ENCODE measurements at places on chromosomes 5 and 9.

DNA sequence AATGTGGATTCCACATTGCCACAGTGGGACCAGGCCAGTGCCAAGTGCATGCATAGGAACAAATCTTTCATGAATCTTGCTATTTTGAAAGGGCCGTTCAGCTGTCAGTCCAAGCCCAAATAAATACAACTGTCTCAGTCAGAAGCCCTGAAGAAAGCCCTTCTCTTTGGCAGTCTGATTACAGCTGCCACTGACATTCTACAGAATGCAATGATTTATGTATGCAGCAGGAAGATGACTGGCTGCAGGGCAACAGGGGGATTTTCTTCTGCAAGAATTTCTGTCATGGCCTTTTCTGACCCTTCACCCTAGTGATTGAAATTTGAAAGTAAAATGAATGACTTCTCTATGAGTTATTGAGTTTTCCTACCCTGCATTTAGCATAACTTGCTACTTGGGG, 86.7 kb upstream of the FER start:
- no peak for DNase-seq

DNA sequence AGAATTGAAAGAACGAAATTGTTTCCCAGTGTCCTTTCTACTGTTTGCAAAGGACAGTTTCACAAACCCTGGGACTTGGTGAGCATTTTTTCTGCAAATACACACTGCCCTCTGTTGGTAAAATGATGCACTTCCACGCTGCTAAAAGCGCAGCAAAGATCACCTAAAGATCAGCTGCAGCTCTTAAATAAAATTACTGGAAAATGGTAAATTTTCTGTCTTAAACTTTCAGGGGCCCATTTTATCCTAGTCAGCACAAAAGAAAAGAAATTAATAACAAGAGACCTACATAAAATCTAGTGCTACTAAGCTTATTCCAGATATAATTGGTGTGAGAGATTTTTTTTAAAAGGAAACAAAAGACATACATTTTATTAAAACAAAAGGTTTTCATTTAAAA, 566.0 kb downstream of the CAAP1 start:
- peak; percentile 39 for DNase-seq

DNA sequence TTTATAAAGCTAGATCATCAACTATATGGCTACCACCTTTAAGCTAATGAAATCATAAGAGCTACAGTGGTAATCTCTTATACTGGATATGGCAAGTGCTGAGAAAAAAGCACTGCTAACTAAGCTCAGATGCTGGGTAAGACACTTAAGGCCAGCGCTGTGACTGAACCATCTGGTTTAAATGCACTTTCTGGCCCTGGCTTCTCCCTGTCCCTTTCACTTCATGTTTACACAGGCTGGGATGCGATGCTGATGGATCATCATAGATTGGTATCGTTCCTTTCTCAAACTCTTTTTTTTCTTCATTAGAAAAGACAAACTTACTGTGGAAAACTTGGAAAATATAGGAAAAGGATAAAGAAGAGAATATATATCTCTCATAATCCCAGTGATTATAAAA, 52.3 kb downstream of the KIF24 start:
- DNase-seq, result no peak

- DNase-seq, result no peak
Observed at GRCh38 chr5:112614986-112615385, 122.7 kb upstream of the APC start.

DNA sequence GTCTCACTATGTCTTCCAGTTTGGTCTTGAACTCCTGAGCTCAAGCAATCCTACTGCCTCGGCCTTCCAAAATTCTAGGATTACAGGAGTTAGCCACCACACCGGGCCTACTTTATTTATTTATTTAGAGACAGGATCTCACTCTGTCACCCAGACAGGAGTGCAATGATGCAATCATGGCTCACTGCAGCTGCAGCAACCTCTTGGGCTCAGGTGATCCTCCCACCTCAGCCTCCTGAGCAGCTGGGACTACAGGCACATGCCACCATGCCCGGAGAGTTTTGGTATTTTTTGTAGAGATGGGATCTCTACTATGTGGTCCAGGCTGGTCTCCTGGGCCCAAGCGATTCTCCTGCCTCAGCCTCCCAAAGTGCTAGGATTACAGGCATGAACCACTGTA, 32.8 kb downstream of the PHAX start:
- no peak for DNase-seq

GRCh38 chr5:2740051-2740875, 11.2 kb downstream of the IRX2 start:
- no peak for DNase-seq

DNA sequence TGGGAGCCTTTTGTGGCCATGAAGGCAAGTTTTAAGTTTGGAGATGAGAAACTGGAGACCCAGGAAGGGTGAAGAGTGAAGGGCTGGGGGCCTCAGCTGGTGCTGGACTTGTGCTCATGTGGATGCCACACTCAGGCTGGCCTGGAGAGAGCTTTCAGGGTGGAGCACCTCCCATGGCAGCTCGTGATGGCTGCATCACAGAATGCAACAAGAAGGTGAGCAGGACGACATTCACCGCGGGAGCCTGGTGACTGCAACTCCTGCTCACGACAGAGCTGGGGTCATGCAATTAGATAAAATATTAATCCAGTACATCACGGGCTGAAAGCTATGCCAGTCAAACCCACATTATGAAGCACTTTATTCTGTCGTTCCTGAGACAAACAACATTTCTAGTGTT, 59.7 kb downstream of the SEMA4D start:
- DNase-seq, result no peak

DNA sequence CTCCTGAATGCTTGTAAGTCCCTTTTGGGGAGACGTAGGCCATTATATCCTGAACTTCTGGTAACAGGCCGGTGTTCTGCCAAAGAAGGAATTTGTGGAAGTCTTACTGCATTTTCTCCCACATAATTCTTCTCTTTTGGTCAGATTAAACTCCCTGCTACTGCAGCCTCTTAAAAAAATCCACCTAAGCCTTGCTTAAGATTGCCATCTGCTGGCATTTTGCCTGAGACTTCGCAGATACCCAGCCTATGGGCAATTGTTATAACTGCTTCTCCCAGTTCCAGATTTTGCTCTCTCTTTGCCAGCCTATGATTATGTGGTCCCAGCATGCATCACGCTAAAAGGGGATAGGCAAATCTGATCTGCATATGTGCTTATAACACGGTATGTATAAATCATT, 391.6 kb upstream of the CHD1 start:
- peak; percentile 14 for DNase-seq

DNA sequence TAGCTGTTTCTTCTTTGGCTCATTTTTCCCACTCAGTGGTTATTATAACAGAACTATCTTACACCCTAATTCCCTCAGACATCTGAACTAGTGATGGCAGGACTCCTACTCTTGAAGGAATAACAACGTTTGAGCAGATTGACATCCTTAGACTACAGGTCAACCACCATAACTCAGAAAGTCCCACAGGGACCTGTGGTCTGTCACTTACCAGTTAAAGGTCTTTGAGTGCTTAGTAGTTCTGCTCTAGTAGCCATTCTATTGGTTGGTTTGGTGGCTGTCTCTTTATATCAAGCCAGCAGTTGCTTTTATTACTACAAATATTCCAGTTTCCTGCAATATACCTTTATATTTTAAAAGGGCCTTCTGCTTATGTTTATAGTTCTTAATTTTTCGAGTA, 67.2 kb upstream of the FCHO2 start:
- DNase-seq, result no peak

DNA sequence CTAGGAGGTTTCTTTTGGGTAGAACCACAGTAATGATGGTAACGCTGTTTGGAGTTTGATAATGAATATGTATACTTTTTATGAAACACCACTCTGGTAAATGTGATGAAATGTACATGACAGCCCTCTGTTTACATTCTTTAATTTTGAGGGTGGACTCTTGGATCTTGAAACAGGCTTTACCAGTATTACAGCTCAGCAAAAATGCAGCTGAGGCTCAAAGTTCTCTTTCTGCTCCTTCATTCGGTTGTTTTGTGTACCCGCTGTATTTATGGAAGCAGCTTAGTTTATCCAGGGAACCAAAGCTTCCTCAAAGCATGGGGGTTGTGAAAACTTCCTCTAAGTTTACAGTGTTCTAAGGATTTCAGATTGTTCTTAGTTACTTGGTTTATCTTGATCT, 11.1 kb downstream of the GAPVD1 start:
- DNase-seq, result peak; percentile 44

DNA sequence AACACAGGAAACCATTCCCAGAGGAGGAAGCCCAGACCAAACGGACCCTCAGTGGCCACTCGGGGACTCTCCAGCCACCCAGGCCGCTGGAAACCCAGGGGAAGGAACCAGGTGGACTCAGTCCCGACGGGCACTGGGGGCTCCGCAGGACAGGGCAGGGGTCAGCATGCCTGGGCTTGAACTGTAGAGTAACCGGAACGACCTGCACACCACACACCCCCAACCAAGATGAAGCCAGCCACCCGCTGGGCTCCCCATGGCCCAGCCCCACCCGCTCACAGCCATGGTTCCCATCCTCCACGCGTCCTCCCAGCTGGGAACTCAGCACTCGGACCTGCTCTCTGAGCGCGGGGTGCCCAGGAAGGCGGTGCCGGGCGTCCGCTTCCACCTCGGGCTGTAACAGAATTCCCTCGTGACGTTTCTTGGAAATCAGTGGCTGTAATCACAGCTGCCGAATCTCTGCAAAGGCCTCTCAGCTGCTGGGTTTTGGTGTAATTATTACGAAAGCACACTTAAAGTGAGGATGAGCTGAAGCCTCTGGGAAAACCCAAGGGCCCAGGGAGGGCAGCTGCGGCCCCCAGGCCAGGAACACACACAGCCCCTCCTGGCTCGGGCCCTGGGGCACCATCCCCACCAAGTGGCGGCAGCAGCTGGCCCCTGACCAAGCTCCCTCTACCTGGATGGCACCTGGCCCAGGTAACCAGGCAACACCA, 13.8 kb downstream of the NACC2 start:
- no peak for DNase-seq

DNA sequence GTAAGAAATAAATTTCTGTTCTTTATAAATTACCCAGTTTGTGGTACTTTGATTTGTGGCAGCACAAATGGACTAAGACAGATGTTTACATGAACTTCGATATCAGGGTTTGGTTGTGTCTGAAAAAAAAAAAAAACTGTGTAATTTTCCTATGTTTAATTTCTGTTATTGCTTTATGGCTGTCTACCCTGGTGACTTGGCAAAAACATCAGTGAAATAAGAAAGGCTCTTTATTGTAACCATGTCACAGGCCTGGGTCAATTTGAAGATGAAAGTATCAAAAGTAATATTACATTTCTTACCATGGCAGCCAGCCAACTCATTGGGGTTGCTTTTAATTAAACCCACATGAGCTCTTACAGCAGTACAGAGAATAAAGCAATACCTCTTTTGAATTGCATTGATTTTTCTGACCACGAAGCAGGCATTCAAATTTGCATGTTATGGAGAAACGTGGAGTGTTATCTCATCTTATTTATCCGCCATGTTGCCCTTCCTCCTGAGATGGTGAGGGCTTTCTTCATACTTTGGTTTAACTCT, 20.6 kb upstream of the SV2C start:
- DNase-seq, result no peak

DNA sequence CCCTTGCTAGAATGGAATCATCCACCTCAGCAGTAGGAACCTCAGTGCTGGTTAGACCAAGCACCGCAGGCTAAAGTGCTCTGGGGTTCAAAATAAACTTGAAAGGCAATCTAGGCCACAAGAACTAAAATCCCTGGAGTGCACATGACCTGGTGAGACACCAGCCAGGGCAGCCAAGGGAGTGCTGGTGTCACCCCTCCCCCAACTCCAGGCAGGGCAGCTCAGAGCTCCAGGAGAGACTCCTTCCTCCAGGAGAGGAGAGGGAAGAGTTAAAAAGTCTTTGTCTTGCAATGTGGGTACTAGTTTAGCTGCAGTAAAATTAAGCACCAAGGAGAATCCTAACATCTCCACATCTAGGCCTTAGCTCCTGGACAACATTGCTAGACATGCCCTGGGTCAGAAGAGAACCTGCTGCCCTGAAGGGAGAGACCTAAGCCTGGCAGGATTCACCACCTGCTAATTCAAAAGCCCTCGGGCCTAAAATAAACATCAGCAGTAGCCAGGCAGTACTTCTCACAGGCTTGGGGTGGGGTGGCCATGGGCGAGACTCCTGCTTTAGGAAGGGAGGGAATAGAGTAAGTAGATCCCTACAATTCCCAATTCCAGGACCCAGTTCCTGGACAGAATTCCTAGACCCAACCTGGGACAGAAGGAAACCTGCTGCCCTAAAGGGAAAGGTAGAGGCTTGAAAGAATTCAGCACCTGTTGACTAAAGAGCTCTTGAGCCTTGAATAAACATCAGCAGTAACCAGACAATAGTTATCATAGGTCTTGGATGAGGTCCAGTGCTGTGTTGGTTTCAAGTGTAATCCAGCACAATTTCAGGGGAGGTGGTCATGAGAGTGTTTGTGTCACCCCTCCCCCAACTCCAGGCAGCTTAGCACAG, 25.8 kb downstream of the UGT3A2 start:
- DNase-seq, result no peak

GRCh38 chr9:4933177-4933576, 51.9 kb upstream of the JAK2 start:
- DNase-seq, result no peak

GRCh38 chr5:173537228-173537627, 79.2 kb downstream of the BOD1 start:
- no peak for DNase-seq

DNA sequence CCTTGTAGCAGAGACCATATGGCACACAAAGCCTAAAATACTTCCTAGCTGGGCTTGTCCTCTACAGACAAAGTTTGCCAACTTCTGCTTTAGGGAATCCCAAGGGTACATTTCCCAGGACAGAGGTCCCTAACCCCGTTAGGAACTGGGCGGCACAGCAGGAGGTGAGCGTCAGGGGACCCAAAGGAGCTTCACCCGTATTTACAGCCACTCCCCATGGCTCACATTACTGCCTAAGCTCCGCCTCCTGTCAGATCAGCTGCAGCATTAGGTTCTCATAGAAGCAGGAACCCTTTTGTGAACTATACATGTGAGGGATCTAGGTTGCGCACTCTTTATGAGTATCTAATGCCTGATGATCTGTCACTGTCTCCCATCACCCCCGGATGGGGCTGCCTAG, 88.5 kb upstream of the TRPM3 start:
- DNase-seq, result no peak

DNA sequence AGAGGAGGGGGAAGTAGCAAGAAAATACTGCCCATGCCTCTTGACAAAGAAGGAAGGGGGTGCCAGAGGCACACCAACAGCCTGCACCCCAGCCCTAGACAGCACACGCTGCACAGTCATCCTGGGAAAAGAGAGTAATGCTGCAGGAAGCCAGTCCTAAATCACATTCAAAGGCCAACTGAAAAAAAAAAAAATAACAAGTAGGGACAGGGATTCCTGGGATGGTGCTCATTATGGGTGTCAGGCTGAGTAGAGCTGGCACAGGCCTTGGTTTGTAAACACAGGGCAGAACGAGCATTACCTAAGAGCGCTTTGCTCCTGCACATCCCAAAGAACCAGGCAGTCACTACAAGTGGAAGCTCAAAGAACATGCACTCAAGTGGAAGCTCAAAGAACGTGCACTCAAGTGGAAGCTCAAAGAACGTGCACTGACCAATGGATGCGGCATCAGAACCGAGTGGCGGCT, 7.8 kb downstream of the RAPGEF1 start:
- no peak for DNase-seq
